ENCODE measurements at places on chromosomes 13 and 19.

- DNase-seq, result no peak
Measured at GRCh38 chr13:41596190-41596589, 138.8 kb downstream of the RGCC start.

DNA sequence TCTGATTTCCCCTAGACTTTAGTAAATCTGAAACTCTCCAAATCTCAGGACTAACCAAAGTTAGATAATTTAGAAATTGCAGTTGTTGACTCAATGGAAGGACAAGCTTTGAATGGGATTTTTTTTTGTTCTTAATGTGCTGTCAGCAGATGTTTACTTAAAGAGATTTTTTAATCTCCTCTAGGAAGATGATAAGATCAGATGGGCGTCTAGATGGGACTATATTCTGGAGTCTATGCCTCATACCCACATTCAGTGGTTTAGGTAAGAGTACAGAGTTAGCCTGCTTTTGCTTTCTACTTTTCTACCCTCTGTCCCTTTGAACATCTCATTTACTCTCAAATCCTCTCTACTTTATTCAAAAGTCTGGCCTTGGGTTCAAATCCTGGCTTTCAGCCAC, 39.3 kb downstream of the TM9SF2 start:
- DNase-seq, result no peak

- no peak for DNase-seq
Measured at GRCh38 chr13:27151798-27152599, 19.6 kb downstream of the USP12 start.

GRCh38 chr19:52229524-52229923, 39.7 kb downstream of the PPP2R1A start:
- no peak for DNase-seq

Data from CD4-positive, alpha-beta T cell treated with Interleukin-6 at 100 ng/mL for 8 hours (primary cell).